ENCODE measurements at places on chromosomes 6 and 20.

DNA sequence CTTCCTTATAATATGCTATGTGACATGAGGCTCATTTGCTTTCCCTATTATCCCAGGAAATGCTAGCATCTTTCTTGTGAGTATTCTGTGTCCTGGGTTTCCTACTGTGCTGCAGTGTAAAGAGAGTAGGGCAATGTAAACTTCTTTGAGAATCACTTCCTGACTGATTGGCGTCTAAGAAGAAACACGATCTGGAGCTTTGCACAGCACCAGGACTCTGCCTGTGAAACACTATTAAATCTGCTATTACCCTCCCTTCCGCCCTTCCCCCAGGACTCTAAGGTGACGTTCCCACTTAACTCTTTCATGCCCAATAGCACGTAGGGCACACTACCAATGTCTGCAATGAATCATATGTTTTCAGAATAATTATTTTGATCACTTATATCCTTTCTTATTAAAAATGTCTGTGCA is 607.3 kb upstream of the CITED2 start:
- no peak for DNase-seq

GRCh38 chr6:113879186-113880096 is 22.3 kb downstream of the MARCKS start:
- DNase-seq: peak; percentile 57

DNA sequence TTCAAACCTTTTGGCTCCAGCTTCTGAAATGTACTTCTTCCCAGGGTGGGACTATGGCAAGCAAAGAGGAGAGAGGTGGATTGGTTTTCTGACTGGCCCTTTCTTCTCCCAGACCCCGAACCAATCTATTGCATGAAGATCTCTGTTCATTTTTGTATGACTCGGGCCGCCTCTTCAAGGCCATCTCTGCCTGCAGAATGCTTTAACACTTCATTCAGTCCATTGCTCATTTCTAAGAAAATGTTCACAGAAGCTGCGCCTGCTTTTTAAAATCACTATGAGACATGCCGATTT is 1.6 kb downstream of the VGLL2 start:
- no peak for DNase-seq

GRCh38 chr6:8703059-8703458 is 267.7 kb upstream of the SLC35B3 start:
- DNase-seq: no peak

DNA sequence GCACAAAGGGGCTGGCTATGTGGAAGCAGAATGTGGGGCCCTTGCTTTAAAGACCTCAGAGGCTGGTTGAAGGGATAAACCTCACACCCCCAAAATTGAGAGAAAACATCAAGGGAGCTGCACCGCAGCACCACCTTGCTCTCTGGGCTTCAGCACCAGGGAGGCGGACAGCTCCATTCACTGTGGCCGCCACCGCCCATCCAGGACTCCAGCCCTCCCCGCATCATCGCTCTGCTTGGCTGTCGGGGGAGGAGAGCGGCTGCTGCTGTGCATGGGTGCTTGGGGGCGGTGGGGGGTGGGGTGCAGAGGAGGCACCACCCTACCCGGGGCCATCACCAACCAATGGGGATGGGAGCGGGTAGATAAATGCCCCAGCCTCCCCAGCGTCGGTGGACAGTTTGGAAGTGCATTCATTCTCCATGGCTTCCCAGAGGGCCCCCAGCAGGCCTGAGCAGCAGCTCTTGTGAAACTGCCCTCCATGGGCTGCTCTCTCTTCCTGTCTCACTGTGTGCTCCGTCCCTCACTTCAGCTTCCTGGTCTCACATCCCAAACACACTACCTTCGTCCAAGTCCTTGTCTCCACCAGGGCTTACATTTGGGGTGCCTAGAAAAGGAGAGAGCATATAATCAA is 75.7 kb upstream of the BHLHE23 start:
- DNase-seq: no peak

GRCh38 chr6:38161754-38162492 is 342.4 kb downstream of the ZFAND3 start:
- no peak for DNase-seq

DNA sequence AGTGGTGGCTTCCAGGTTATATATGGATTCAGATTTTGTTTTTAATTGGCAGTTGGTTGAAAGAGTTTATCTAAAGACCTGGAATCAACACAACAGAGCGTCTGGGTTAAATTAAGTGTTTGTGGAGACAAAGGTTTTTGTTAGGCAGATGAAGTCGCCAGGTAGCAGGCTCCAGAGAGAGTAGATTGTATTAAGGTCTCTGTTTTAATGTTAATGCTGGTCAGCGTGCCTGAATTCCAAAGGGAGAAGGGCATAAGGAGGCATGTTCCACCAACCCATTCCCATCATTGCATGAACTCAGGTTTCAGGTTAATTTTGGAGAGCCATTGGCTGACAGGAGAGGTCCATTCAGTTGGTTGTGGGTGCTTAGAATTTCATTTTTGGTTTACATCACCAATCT is 744.1 kb upstream of the GJE1 start:
- DNase-seq: no peak

- no peak for DNase-seq
Measured at GRCh38 chr6:8234321-8234720, 132.0 kb upstream of the EEF1E1 start.

GRCh38 chr6:13859871-13860555 is 45.7 kb upstream of the MCUR1 start:
- no peak for DNase-seq

- DNase-seq: no peak
Measured at GRCh38 chr6:70314296-70314695, 11.4 kb upstream of the COL9A1 start.

DNA sequence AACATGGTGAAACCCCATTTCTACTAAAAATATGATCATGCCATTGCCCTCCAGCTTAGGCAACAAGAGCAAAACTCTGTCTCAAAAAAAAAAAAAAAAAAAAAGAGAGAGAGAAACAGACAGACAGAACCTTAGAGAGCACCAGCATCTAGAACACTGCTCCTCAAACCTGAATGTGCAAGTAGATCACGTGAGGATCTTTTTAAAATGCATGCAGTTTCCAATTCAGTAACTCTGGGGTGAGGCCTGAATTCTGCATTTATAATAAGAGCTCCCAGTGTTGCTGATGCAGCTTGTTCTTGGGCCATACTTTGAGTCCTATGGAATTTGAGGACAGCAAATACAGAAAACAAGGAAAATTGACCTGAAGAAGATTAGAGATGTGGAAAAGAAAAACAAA is 218.3 kb downstream of the ALDH8A1 start:
- DNase-seq: no peak

DNA sequence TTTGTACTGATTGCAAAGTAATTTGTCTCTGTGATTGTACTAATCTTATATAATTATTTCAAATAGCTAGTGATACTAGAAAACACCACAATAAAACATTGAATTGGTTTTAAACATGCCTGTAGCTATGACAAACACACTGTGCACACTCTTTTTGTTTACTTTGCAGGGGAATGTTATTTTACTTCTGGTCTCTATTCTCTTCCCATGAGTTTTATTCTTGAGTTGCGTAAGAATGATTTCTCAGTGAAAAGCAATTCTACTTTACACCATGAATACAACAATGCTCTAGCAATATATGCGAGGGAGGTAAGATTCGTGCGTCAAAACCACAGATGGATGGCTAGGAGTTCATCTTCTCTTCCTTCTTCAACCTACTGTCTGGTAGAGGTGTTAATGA is 68.4 kb upstream of the PHACTR1 start:
- no peak for DNase-seq

- peak; percentile 1 for DNase-seq
Measured at GRCh38 chr6:133277900-133278545, 36.9 kb downstream of the EYA4 start.

DNA sequence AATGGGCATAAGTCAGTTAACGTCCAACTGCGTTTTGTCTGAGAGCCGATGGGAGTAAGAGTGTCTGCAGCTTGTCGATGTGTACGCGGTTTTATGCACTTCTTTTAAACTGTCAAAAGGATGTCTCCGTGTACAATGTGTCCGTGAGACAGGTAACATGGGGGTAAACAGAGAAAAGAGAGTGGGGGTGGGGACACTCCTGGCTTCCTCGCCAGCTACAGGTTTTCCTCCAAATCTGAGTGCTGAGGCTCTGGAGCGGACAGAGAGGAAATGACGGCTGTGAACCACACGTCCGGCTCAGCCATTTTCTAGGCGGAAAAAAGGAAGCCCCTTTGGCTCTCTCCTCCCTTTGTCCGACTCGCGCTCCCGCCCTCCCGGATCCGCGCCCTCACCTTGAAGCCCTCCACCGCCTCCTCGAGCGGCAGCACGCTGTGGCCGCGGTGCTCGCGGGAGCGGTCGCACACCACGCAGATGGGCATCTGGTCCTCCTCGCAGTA is 916 bp downstream of the TRIM27 start:
- DNase-seq: no peak

GRCh38 chr6:19268117-19268516 is 569.1 kb upstream of the ID4 start:
- DNase-seq: no peak

- DNase-seq: no peak
Measured at GRCh38 chr6:159805440-159806020, 5.5 kb downstream of the PNLDC1 start.

- DNase-seq: no peak
Measured at GRCh38 chr20:37414224-37415035, 68.5 kb downstream of the SRC start.

- no peak for DNase-seq
Measured at GRCh38 chr6:134288538-134289203, 29.2 kb downstream of the SGK1 start.

DNA sequence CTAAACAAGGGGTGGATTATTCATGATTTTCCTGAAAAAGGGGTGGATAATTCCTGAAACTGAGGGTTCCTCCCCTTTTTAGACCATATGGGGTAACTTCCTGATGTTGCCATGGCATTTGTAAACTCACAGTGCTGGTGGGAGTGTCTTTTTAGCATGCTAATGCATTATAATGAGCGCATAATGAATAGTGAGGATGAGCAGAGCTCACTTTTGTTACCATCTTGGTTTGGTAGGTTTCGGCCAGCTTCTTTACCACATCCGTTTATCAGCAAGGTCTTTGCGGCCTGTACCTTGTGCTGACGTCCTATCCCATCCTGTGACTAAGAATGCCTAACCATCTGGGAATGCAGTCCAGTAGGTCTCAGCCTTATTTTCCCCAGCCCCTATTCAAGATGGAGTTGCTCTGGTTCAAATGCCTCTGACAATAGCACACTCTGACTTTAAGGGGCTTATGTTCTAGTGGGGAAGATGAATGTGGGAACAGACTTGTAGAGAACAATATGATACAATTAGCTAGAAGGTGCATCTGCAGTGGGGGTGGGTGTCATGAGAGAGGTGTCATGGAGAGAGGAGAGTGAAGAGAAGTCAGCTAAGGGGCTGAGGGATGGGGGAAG is 4.2 kb upstream of the GPR31 start:
- no peak for DNase-seq

DNA sequence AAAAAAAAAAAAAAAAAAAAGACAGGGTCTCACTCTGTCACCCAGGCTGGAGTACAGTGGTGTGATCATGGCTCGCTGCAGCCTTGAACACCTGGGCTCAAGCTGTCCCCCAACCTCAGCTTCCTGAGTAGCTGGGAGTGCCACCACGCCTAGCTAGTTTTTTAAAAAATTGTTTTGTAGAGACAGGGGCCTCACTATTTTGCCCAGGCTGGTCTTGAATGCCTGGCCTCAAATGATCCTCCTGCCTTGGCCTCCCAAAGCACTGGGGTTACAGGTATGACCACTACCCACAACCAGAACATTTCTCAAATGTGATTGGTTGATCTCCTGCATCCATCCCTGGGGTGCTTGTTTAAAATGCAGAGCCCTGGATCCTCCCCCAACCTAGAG is 5.6 kb upstream of the RBCK1 start:
- no peak for DNase-seq

DNA sequence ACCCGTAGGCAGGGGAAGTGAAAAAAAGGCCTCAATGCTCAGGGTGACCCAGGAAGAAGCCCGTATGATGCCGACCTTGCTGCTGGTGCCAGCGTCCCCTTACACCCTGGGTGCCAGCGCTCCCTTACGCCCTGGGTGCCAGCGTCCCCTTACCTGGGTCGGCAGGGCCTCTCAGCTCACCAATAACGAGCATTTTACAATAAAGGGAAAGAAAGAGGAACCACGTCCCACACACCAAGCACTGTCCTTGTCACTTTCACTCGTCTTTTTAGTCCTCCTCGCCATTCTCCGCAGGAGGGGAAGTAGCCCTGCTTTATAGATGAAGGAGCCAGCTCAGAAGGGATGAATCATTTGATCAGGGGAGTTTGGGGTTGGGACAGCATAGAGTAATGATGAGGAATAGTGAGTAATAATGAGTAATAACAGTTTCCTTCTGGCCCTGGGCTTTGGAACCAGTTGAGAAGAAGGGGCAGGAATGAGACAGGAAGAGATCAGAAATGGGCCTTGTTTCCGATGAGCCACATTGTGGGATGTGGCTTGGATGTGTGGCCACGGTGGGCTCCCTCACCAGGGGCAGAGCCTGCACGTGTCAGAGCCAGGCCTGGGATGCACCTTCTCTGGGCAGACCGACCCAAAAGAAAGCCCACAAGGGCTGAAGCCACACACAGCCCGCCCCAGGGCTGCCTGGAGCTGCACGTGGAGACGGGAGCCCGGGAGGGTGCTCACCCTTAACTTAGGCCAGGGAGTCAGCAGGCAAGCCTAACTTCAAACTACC is 75.7 kb downstream of the SYNJ2 start:
- DNase-seq: no peak

DNA sequence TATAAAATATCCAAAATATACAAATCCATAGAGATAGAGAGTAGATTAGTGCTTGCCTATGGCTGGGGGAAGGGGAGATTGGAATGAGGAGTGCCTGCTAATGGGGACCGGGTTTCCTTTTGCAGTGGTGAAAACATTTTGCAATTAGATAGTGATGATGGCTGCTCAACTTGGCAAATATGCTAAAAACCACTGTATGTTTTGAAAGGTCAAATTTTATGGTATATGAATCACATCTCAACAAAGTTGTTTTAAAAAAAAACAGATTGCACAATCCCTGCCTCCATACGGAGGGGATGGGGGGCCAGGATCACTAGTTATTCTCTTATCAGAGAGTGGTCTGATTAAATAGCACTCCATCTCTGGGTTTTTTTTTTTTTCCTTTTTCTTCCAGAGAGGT is 76.9 kb upstream of the RIPOR2 start:
- DNase-seq: no peak

- no peak for DNase-seq
Measured at GRCh38 chr6:119274197-119274595, 75.4 kb downstream of the MAN1A1 start.

GRCh38 chr6:113416170-113416569 is 441.0 kb upstream of the MARCKS start:
- no peak for DNase-seq

DNA sequence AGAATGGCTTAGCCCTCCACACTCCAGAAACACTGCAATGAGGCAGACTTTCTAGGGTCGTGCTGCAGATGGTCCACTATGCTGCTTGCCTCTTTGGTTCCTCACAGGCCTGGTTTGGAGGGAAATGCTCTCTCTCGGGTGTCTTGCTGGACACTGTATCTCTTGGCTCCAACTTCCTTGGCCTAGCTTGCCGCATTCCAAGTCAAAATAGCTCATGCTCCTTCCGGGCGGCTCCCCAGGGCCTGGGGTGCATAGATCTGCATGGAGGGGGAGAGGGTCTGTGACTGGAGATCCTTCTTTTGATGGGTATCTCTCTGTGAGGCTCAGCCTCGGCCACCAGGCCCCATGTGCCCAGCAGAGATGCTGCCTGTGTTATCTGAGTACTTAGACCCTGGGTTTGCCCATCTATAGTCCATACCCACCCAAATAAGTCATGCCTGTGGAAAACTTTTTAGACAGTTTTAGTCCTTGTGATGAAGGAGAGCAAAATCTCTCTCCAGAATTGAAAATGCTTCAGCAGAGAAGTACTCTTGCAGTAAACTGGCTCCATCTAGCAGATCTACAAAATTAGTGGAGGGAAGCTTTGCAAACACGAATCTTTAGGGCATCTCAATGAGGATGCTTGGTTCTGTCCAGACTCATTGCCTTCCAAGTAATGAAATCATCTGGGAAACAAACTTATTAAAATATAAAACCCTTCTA is 264.1 kb upstream of the RIN2 start:
- DNase-seq: no peak
